ENCODE measurements at places on chromosomes 4 and X.
A peak's percentile ranks its signal among the peaks of the same experiment; 100 is the strongest.

GRCh38 chr4:163485589-163485988 is 8.9 kb upstream of the TMA16 start:
- no peak for DNase-seq

- no peak for DNase-seq
Measured at GRCh38 chr4:114599903-114600552, 1.4 kb downstream of the UGT8 start.

- DNase-seq: no peak
Measured at GRCh38 chr4:8157496-8157895, 1.1 kb downstream of the ABLIM2 start.

DNA sequence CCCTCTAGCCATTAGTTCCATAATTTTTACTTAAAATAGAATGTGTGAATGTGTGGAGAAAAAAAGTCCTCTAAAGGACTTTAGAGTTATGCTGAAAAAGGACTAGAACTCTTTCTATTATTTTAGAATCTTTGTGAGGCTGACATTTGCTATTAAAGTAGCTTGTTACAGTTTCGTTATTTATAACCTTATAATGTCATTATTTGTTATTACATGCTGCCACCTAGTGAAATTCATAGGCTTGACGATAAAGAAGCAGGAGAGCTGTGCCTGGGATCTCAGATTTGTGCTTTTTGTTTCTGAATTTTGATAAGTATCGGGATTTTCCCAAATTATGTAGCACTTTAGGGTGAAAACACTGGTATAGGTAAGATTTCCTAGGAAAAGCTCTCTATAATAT is 38.5 kb upstream of the TAPT1 start:
- DNase-seq: peak; percentile 68

DNA sequence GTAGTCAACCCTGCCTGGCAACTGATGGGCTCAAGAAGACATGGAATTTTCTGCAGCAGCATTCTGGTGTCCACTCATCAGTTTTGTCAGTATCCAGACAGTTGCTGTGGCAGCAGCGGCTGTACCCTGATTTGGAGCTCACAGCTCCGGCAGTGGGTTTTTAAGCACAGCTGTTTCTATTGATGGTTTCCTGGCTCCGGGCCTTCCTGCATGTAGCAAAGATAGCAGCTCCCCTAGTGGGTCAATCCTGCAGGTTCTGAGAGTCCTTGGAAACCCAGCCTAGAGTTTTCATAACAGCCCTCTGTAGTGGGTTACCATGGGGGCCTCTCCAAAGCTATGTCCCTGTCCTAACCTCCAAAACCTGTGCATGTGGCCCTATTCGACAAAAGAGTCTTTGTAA is 84.0 kb upstream of the ATP6AP2 start:
- DNase-seq: no peak

DNA sequence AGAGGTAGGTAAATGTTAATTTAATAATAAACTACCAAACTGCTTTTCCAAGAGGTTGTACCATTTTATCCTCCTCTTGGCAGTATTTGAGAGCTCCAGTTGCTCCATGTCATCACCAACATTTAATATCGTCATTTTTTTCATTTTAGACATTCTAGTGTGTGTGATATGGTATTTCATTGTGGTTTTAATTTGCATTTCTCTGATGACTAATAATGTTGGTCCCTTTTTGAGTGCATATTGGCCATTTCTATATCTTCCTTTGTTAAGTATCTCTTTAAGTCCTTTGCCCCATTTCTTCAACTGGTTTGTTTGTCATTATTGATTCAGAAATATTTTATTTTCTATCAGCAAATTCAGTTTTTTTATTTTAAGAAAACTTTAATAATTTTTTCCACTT is 88.8 kb downstream of the MAPK10 start:
- no peak for DNase-seq

GRCh38 chr4:103842076-103842475 is 122.3 kb upstream of the TACR3 start:
- DNase-seq: no peak

DNA sequence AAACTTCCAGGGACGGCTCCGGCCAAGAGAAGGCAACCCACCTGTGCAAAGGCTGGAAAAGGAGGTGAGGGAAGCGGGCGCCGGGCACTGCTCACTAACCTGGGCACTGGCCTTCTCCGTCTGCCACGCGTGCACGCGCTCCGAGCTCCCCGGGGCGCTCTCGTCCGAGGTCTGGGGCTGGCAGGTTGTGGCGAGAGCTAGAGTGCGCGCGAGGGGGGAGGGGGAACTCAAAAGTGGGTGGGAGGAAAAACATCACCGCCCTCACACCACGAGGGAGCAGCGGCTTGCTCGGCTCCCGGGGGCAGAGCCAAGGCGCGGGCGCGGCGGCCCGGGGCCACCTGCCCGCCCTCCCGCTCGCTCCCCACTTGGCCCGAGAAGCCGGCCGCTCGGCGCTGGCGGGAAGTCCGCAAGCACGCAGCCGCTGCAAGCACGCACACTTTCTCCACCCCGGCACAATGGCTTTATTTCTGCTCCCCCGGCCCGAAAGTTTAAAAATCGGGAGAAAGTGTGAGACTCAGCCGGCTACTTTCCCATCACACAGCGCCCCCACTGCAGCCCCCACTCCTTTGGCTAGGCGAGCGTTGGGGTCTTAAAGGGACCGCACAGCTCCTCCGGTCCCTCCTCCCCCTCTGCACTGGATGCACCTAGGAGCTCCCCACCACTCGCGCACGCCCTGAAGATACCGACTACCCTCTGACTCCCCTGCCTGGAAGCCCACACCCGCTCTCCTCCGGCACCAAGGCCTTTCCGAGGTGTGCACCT is at the start of gene CHRDL1:
Gene CHRDL1, minus strand, starts transcription at position 173 of the 762 bp plus-strand sequence. CDS start 3,636 bp downstream, outside the sequence.
- DNase-seq: no peak

GRCh38 chrX:19571711-19572110 is 56.4 kb upstream of the MAP3K15 start:
- DNase-seq: no peak

DNA sequence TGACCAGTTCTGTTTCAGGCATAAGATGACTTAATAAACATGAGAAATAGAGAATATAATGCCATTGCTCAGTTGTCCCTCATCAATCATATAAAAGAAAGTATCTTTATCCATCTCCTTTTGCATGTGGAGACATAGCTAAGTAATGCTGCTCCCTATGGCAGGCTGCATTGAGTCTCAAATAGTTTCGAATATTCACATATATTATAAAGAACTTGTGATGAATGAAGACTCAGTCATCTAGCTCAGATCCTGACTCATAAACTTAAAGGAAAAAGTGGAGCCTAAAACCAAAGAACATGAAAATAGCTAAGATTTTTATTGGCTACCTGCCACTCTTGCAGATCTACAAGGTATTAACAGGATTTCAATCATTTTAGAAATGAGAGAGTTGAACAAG is 11.7 kb upstream of the TLL1 start:
- no peak for DNase-seq

GRCh38 chrX:13764765-13765164 is 30.2 kb downstream of the OFD1 start:
- no peak for DNase-seq

DNA sequence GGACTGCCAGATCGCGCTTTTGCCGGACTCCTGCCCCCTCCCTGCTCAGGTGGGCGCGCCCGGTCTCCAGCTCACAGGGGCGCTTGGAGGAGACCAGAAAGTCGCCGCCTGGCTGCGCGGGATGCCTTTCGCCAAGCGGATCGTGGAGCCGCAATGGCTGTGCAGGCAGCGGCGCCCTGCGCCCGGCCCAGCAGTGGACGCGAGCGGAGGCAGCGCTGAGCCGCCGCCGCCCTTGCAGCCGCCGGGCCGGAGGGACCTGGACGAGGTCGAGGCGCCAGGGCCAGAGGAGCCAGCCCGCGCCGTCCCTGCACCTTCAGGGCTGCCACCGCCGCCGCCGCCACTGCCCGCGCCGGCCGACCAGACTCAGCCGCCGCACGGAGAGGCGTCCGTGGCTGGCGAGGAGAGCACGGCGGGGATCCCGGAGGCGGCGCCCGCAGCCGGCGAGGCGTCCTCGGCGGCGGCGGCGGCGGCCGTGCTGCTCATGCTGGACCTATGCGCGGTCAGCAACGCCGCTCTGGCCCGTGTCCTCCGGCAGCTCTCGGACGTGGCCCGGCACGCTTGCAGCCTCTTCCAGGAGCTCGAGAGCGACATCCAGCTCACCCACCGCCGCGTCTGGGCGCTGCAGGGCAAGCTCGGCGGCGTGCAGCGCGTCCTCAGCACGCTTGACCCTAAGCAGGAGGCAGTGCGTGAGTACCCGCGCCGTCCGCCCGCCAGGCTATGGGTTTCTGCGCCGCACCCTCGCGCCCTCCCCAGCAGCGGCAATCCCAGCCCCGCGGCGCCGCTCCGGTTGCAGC is 834 bp downstream of the NHS start:
- no peak for DNase-seq

- no peak for DNase-seq
Measured at GRCh38 chrX:154032653-154033052, 13.0 kb upstream of the IRAK1 start.

Measured in hematopoietic multipotent progenitor cell treated with erythropoietin and hydrocortisone succinate and interleukin-3 and kit ligand, for 8 days (in vitro differentiated cells).